ENCODE measurements at places on chromosomes 5 and 9.
A peak's percentile ranks its signal among the peaks of the same experiment; 100 is the strongest.

- DNase-seq = peak; percentile 97
Measured at GRCh38 chr5:34598177-34598794, 57.8 kb upstream of the RAI14 start.

- DNase-seq = no peak
Measured at GRCh38 chr5:1033178-1033577, 24.6 kb downstream of the NKD2 start.

DNA sequence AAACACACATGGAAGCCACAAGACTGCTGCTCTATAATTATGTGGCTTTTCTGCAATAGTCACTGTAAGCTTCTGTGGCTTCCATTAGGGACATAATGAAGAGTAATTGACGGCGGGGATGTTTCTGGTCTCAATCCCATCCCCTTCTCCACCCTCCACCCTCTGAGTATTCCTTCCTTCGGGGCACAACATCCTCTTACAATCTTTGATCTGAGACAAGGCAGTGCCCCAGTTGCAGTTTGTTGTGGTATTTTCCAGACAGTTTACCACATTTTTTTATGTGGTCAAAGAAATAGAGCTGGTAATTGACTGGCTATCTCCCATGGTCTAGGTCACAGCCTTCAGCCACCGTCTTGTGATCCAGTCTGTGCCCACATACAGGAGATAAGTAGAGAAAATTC lies 277.7 kb downstream of the NR2F1-AS1 start:
- no peak for DNase-seq

- no peak for DNase-seq
Measured at GRCh38 chr9:99745085-99745484, 76.6 kb upstream of the NR4A3 start.

- peak; percentile 47 for DNase-seq
Measured at GRCh38 chr9:91908746-91909145, 41.3 kb downstream of the ROR2 start.

GRCh38 chr9:131762356-131762932 lies 22.6 kb upstream of the RAPGEF1 start:
- peak; percentile 43 for DNase-seq

- no peak for DNase-seq
Measured at GRCh38 chr5:105350486-105351140, 1788.0 kb upstream of the NUDT12 start.

DNA sequence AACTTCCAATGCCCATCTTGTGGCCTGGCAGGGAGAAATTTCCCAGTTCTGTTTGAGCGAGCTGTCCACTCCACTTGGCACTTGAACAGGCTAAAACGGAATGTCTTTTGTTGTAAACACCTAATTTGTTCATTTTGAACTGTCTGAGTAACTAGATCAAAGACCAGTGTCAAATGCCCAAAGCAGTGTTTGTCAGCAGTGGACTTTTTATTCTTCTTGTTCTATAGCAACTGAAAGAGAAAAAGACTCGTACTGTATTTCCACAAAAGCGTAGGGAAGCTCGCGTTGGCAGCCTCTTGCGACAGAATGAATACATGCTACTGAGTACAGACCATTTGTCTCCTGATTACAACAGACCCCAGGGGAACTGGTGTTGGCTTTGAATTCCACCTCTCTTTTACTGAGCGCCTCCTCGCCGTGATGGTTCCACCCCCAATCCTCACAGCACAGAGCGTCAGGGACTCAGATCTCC lies 601.8 kb upstream of the ZNF608 start:
- DNase-seq = peak; percentile 30
